ENCODE measurements at places on chromosomes 13 and 19.
A peak's percentile ranks its signal among the peaks of the same experiment; 100 is the strongest.

DNA sequence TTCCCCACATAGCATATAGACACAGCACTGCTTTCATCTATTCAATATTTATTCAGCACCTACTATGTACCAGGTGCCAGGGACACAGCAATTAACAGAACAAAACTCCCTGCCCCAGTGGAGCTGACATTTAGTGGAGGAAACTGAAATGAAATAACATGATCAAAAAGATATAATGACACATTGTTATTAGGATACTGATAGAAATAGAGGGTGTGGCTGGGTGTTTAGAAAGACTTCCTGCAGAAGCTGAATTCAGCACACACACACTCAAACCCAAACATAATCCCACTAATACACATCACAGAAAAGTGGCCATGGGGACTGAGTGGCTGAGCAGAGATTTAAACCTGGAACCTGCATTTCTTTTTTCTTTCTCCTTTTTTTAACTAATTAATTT, 3.8 kb upstream of the CDC37 start:
- ATAC-seq: no peak

- no peak for ATAC-seq
Measured at GRCh38 chr13:111850976-111851375, 216.0 kb upstream of the SOX1 start.

GRCh38 chr19:11205939-11206570, 8.7 kb upstream of the KANK2 start:
- peak; percentile 89 for ATAC-seq

DNA sequence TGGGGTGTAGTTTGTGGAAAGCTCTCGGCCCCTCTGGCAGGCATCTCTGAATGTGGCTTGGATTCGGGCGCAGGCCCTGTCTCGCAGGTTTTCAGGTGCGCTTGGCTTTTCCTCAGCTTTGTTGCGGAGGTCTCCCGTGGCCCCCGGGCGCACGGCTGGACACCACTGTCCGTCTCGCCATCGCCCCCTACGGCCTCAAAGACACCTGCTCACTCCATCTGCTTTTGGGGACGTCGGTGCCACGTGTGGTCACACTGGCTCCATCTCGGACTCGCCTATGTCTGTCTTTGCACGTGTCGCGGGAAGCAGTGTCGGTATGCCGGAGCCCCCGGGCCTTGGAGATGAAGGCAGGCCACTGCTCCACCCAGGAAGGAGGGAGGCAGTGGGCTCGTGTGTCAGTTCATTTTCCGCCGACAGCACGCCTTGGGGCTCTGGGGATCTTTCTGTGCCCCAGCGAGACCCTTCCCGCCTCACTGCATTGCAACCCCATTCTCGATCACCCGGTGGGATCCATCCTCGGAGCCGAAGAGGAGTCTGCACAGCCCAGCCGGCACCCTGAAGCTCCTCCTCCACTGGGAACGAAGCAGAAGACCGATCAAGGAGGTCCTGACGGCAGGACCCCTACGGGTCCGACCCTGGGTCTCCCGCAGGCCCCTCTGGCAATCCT, 42.1 kb downstream of the ZNF146 start:
- ATAC-seq: no peak

- ATAC-seq: no peak
Measured at GRCh38 chr13:41751277-41751676, 209.6 kb downstream of the VWA8 start.

- ATAC-seq: no peak
Measured at GRCh38 chr13:33381906-33382305, 96.4 kb upstream of the STARD13 start.

DNA sequence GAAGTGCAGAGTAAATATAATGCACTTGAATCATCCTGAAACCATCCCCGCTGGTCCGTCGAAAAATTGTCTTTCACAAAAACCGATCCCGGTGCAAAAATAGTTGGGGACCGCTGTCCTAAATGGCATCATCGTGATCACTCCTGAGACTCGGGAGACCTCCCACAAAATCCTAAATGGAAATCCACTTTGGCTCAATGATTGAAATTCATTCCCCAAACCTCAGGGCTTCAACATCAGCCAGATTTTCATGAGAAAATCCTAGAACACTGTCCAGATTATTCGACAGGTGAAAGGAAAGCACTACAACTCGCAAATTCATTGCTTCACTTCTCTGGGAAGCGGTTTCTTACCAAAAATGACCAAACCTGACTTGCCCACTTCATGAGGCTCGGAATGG, 335.3 kb upstream of the ZNF507 start:
- no peak for ATAC-seq

GRCh38 chr13:104571161-104571892, 1505.1 kb upstream of the SLC10A2 start:
- no peak for ATAC-seq

GRCh38 chr19:55353803-55354697, 469 bp downstream of the COX6B2 start:
- ATAC-seq: peak; percentile 60

GRCh38 chr13:24306632-24307031, 2.7 kb upstream of the C1QTNF9 start:
- no peak for ATAC-seq

DNA sequence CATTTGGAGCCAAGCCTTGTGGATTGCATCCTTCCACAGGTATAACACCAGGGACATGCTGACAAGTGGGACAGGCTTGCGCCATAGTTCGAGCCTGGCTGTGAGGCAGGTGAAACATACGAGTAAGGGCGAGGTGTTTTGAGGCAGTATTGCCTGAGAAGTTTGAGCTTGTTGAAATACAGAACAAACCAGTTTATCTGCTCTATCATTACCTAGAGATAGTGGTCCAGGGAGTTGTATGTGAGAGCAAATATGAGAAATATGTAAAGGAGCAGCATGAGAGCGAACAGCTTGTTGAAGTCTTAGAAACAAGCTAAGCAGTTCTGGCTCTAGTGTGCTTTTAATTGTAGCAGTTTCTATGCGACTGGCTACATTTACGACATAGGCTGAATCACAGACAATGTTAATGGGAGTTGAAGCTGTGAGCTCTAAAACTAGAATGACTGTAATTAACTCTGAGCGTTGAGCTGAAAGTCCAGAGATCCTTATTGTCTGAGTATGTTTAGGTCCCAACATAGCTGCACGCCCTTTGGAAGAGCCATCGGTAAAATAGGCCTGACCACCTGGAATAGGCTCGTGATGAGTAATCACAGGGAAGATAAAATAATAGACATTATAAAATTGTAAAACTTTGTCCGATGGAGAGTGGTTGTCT, 8.2 kb downstream of the ZNF439 start:
- no peak for ATAC-seq

DNA sequence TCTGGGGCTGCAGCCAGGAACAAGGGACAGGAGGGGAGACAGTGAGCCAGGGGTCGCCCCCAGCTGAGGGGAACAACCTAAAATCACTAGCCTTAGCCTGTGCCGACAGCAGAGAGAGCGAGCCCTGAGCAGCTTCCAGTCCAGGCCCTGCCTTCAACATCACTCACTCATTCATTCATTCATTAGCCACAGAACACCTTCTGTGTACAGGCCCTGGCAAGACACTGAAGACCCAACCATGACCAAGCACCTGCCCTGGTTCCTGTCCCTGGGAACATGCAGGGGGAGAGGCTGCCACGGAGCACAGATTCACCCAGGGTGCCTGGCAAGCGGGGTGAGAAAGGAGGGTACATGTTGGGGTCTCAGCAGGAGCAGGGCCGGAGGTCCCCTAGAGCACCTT, 4.9 kb downstream of the MEX3D start:
- ATAC-seq: no peak

- ATAC-seq: no peak
Measured at GRCh38 chr19:41354343-41354953, 726 bp upstream of the TGFB1 start.

DNA sequence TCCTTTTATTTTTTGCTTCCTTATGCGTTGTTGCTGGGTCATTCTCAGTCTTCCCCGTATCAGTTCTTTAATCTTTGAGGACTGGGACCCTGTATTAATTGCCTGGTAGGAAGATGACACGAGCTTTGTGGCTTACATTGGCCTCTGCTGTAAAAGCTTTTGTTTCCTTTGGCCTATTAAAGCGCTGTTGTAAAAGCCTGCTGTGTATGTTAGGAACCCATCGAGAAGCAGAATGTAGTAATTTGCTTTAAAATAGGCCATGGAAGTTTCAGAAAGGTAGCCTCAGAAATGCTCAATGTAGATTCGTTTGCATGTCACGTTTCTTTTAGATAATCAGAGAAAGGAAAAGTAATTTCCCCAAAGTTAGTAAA, 257.5 kb upstream of the STARD13 start:
- no peak for ATAC-seq

- ATAC-seq: no peak
Measured at GRCh38 chr13:28466151-28466550, 28.8 kb downstream of the FLT1 start.

DNA sequence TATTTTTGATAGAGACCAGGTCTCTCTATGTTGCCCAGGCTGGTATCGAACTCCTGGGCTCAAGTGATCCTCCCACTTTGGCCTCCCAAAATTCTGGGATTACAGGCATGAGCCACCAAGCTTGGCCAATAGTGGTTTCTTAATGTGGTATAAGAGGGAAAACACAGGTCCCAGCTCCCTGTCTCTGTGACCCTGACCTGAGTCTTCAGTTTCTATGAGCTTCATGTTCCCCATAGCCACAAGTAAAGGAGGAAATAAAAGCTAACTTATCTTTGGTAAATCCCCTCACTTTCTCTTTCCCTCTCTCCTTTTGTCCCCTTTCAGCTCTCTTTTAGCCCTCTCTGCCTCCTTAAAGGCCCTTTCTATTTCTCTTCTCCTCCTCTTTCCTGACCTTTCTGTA, 50.3 kb downstream of the ABCC4 start:
- ATAC-seq: no peak

DNA sequence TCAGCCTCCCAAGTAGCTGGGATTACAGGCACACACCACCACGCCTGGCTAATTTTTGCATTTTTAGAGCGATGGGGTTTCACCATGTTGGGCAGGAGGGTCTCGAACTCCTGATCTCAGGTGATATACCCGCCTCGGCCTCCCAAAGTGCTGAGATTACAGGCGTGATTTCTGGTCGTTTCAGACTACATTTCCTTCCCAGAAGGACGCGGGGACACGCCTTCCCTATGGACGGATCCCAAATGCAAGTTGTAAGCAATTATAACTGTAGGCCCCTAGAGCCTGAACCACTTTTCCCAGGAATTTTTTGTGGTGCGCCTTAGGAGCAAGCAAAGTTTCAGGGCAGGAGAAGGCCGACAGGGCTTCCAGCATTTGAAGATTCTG, 17.8 kb upstream of the ZNF331 start:
- no peak for ATAC-seq

DNA sequence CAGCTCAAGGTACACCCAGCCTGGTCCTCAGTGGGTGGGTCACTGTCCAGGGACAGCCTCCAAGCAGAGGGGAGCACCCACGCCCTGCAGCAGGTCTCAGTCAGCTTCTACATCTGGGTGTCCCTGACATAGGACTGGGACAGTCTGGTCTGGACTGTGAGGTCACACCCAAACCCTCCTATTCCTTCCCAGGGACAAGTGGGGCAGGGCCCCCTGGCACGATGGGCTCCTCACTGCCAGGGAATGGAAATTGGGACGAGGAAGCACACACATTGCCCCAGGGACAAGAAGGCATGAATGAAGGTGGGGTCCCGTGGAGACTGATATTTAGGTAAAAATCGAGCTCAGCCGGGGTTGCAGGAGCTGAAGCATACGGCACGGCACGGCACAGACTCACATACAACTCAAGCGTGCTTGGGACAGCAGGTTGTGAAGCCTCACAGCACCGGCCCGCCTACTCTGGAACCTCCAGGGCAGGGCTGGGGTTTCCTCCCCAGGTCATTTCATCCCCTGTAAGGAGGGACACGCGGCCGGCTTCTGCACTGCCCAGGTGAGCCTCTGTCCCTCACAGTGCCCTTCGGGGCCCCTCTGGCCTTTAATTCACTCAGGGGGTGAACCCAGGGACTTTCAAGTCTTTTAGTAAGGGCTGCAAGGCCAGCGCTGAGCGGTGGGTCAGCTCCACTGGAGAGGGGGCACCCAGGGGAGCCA, 3.5 kb downstream of the PNMA8B start:
- ATAC-seq: no peak

DNA sequence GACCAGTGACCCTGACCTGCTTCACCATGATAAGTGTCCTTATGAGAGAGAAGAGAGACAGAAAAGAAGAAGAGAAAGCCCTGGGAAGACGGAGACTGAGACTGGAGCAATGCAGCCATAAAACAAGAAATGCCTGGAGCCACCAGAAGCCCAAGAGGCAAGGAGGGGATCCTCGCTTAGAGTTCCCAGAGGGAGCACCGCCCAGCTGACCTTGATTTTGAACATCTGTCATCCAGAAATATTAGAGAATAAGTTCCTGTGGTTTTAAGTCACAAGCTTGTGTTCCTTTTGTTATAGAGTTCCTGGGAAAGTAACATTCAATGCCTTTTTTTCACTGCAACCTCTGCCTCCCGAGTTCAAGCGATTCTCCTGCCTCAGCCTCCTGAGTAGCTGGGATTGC, 20.2 kb downstream of the CERS1 start:
- ATAC-seq: no peak

GRCh38 chr19:2042485-2043250, 8.4 kb downstream of the MKNK2 start:
- ATAC-seq: no peak

GRCh38 chr19:11018179-11018578, 57.3 kb downstream of the SMARCA4 start:
- no peak for ATAC-seq

DNA sequence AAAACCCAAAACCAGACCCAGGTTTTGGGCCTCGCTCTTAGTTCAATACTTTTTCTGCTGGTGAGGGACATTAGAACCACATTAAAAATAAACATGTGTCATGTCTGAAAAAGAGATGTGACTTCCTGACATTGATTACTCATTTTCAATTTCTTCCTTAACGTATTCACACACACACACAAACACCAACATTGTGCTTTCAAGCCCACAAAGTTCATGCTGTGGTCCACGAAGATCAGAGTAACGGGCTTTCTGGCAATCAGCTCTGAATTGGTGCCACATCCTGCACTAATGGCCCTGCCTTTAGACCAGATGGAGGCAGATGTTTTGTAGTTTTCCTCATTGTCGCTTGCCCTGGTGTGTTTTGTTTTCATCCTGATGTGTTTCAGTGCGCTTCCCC, 47.9 kb upstream of the POMP start:
- no peak for ATAC-seq

DNA sequence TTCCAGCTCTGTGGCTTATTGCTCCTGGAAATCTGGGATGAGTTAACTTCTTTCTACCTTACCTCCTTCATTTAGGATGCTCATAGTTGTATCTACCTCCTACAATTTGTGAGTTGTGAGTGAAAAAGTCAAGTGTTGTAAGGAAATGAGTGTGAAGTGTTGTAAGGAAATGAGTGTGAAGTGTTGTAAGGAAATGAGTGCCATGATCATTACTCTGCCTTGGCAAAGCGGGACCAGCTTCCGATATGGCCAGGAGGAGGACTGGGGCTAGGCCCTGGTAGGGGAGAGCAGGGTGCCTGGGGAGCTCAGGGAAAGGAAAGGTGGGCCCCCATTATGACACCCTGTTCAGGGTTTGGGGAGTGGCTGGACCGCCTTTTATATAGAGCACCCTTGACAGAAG, 435.2 kb downstream of the FGF9 start:
- ATAC-seq: no peak
